AG04450 (cell line): ENCODE measurements at places on chromosomes 13 and 19.

GRCh38 chr19:38319421-38320258, at the start of gene KCNK6:
TSS of gene KCNK6 (plus strand) at chr19:38319845. CDS start at chr19:38319951, 106 bp downstream.
- no peak for DNase-seq

DNA sequence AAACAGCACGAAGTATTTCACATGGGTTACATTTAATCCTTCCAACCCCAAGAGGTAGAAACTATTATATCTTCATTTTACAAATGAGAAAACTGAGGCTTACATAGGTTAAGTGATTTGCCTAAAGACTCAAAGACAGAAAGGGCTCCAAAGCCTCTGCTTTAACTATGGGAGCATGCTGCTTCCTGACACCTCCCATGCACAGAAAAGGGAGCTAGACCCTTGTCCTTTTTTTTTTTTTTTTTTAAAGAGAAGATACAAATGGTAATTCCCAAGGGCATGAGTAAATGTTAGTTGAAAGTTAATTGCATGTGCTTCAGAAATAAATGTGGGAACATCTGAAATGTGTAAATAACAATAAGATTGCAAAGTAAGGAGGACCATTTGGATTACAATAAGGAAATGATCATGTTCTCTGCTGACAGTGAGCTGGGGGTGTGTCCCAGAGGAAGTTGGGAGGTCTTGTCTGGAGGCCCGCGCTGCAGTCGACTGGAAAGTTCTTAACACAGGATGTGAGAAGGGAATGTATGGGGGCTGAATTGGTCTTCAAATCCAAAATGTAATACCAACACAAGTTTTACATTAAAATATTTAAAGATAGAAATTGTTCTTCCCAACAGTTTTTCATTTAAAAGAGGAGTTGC, 500.3 kb downstream of the KLF12 start:
- no peak for DNase-seq

DNA sequence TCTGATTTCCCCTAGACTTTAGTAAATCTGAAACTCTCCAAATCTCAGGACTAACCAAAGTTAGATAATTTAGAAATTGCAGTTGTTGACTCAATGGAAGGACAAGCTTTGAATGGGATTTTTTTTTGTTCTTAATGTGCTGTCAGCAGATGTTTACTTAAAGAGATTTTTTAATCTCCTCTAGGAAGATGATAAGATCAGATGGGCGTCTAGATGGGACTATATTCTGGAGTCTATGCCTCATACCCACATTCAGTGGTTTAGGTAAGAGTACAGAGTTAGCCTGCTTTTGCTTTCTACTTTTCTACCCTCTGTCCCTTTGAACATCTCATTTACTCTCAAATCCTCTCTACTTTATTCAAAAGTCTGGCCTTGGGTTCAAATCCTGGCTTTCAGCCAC, 39.3 kb downstream of the TM9SF2 start:
- no peak for DNase-seq

DNA sequence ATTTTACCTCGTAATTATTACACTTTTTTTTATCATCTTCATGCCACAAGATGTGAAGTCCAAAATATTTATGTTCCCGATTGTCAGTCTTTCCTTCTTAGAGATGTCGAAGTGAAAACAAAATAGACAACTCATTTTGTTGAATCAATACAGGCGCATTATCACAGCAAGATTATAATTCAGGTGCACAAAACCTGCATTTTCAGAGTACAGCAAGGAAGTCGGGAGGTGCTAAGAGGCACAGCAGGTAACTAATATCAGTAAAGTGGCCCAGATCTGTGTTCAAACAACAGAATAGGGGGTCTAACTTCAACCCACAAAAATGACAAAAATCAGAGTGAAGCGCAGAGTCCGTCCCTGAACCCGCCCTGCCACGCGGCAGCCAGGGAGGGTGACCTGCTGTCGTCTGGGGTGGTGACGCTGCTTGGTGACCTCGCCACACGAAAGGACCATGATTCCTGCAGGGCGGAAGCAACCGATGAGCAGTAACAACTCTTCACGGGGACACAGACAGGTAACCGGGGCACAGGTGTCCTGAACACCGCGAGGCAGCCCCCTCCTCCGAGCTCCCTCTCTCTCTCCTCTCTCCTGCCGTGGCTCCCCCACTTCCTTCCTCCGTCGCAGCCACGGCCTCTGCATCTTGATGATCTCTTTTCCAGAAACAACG, 50.9 kb upstream of the SPACA7 start:
- DNase-seq, result no peak

DNA sequence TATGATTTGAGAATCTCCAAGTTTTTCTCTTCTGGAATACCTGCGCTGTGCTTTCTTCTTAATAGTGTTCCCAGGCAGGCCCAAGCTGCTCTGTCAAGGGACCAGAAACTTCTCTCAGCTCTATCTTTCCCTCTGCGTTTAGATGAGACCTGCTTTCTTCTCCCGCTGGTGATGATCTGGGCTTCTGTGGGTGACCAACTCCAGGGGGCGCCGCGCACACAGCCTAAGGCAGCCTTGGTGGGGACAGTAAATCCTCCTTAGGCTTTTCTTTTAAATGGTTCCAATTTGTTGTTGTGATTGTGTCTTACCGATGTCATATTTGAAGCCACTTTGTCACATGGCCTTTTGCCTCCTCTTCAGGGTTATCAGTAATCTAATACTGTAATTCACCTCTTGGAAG, 439.4 kb upstream of the KLF12 start:
- no peak for DNase-seq

GRCh38 chr13:91134803-91135184, 212.7 kb upstream of the MIR17HG start:
- no peak for DNase-seq

GRCh38 chr19:51150627-51151026, 8.5 kb downstream of the SIGLEC7 start:
- DNase-seq, result no peak

DNA sequence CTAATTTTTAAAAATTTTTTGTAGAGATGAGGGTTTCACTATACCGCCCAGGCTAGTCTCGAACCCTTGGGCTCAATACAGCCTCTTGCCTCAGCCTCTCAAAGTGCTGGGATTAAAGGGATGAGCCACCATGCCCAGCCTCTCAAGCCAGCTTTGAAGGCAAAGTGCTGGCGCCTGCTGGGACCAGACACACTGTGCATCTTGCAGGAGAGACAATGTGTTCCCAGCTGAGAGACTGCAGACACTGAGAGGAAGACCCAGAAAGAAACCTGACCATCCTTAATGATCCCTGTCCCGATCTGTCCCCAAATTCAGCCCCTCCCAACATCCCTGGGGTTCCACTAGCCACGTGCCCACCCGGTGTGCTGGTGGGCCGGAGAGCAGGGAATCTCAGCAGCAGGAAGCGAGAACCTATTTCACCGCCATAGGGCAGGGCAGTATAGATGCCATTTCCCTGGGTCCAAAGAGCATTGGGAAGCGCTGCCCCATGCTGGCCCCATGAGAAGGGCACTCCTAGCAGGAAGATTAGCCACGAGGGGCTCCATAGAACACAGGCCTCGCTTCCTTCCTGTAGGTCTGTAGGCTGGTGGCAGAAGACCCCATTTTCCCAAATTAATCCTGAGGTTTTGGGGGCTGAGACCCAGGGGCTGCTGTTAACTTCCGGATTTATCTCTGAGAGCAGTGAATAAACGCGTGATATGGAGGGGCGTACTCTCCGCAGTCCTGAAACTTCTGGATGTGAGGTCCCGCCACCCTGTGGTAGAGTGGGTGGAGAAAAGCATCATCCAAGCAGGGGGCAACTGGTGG, 968 bp downstream of the RAVER1 start:
- no peak for DNase-seq

- DNase-seq, result no peak
Observed at GRCh38 chr13:22765547-22765946, 415.2 kb upstream of the SGCG start.

DNA sequence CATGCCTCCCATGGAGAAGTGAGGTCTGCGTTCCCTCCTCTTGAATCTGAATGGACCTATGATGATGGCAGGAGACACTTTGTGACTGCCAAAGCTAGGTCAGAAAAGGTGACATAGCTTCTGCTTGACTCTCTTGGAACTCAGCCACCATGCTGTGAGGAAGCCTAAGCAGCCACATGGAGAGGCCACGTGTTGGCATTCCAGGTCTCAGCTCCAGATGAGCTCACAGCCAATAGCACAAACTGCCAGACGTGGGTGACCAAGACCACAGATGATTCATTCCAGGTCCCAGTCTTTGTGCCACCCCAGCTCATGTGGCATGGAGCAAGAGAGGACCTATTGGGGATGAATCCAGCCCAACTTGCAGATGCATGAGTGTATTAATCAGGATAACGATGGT, 8.7 kb upstream of the GGACT start:
- DNase-seq, result no peak

DNA sequence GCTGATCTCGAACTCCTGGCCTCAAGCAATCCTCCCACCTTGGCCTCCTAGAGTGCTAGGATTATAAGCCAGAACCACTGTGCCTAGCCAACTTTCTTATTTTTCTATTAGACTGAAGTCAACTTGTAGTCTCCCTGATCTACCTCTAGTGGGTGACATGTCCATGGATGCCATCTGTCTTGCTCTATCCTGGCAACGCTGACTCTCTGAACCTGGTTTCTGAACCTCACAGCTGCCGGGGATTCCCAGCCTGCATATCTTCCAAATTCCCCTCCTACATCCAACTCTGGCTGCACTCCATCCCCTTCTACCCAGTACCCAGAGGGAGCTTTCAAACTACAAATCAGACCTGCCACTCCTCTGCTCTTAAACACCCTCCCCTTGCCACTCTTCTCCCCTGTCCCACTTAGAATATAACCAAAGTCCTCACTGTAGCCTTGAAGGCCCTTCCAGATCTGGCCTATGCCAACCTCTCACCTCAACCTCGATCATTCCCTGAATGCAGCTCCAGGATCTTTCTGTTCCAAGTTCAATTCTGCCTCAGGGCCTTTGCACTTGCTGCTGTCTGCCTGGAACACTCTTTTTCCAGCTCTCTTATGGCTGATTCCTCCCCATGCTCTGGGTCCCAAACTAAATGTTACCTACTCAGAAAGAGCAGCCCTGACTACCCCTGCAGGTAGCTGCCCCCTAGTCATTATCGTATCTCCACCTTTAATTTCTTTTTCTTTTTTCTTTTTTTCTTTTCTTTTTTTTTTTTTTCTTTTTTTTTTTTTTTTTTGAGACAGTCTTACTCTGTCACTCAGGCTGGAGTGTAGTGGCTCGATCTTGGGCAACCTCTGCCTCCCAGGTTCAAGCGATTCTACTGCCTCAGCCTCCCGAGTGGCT, 2.2 kb downstream of the CLIP3 start:
- DNase-seq, result no peak

DNA sequence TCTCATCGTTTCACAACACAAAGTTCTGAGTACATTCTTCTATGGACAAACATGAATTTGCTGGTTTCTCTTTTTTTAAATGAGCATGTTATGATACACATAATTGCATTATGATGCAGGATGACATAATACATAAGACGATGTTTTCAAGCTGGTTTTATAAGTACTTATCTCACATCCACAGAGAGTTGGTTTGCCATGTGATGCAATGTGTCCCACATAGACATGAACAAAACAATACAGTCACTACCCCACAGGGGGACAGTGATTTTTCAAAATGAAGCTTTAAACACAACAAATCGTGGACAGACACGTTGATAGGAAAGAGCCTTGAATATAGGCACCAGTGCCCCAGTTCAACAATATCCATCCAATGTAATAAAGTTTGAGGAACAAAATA, 447.1 kb downstream of the KLF12 start:
- DNase-seq, result no peak

- peak; percentile 44 for DNase-seq
Observed at GRCh38 chr19:3721131-3721886, 13.1 kb downstream of the TJP3 start.

- no peak for DNase-seq
Observed at GRCh38 chr13:48831248-48831647, 144.5 kb upstream of the FNDC3A start.

DNA sequence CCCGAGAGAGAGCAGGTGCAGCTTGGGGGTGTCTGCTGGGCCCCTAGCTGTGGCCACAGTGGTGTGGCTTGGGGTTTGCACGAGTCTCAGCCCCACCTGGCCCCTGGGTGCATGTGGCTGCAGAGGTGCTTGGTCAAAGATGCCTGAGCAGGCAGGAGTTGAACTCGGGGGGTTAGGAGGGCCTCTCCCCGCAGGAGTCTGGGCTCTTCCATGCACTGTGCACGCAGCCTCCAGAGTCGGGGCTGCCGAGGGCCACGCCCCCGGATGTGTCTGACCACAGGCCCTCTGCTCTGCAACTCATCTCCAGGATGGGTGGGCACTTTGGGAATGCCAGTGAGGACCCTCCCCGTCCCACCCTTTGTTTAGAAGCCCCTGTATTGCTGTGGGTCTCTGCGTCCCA, 91.5 kb upstream of the MCF2L start:
- no peak for DNase-seq

- no peak for DNase-seq
Observed at GRCh38 chr13:29539856-29540255, 55.6 kb downstream of the SLC7A1 start.

- no peak for DNase-seq
Observed at GRCh38 chr13:89796196-89796595, 1551.3 kb upstream of the MIR17HG start.

GRCh38 chr19:17471410-17472125, 1.2 kb downstream of the SLC27A1 start:
- no peak for DNase-seq

DNA sequence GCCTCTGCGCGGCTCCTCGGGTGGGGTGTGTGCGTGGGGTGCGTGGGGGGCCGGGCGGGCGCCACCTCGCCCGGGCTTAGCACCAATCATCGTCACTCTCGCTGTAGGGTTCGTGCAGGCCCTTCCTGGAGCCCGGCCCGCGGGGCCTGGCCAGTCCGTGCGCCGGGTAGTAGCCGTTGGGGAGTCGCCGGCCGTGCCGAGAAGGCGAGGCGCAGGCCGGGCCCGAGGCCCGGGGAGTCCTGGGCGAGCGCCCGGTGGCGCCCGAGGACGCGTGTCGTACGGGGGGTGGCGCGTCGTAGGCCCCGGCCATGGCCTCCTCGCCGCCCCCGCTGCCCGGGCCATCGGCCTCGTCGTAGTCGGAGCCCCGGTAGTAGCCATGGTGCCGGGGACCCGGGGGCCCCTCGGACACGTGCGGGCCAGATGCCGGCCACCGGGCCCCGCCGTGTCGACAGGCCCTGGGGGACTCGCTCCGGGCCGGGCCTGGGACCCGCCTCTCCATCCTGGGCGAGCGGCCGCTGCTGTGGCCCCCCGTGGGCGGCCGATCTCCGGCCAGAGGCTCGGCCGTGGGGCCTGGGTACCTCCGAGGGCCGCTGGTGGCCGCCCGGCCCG, 57.1 kb downstream of the IER2 start:
- no peak for DNase-seq

GRCh38 chr19:13209484-13210338, 59.5 kb downstream of the IER2 start:
- DNase-seq, result no peak

GRCh38 chr13:31814536-31814935, 75.2 kb downstream of the RXFP2 start:
- DNase-seq, result no peak
